ENCODE measurements at places on chromosomes 4 and X.

- DNase-seq, result no peak
Observed at GRCh38 chr4:112889619-112890527, 159.6 kb upstream of the ANK2 start.

DNA sequence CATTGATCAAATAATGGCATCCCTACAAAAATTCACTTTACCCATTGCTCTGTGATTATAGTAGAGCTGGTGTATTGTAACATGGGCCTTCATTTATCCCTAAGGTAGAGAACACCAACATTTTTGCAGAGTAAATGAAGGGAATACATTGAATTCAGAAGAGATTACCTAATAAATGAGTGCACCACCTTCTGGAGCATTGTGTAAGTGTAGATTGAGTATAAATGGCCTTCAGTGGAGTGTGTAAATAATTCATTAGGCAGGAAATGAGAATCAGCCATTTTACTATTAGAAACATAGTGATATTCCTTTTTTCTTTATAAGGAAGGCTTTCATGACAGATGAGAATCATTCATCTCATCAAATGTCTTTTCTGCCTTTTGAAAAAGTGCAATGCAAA lies 155.8 kb downstream of the FAM47B start:
- no peak for DNase-seq

DNA sequence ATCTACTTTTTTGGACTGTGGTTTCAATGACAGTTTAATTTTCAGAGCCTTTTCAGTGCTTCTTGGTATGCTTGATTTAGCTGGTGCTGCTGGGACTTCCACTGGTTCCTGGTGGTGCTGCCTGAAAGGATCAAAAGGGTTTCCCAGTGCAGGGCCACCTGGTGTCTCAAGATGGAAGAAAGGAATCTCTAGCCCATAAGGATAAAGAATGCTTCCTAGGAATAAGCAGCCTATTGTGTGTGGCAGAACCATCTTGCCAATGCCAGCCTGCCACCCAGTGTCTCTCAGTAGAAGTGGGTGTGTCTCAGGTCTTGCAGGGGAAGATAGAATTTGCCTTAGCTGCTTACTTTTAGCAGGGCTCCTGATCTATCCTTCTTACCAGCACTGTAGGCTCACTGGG lies 15.0 kb upstream of the RAI2 start:
- DNase-seq, result no peak

- no peak for DNase-seq
Observed at GRCh38 chr4:111806331-111806730, 338.9 kb upstream of the FAM241A start.

- no peak for DNase-seq
Observed at GRCh38 chrX:94178145-94178788, 504.3 kb downstream of the FAM133A start.

GRCh38 chr4:142818031-142818430 lies 28.1 kb downstream of the INPP4B start:
- DNase-seq, result no peak

GRCh38 chr4:53365121-53365485 lies 758 bp downstream of the SCFD2 start:
- no peak for DNase-seq

DNA sequence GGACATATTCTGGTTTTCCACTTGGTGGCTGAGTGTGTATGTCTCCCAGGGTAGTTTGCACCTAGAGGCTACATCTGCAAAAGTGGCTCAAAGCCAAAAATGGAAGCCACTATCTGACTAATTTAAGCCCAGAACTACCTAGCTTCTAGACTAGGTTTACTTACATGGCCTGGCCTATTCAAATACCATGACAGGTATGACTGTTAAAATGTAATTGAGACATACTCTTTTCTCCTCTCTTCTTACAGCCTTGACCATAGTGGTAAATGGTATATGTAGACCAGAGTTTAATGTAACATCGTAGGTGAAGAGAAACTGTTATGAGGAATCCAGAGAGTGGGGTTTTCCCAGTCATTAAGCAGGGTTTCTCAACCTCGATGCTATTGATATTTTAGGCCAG lies 2.6 kb upstream of the TRPC5 start:
- DNase-seq, result no peak

DNA sequence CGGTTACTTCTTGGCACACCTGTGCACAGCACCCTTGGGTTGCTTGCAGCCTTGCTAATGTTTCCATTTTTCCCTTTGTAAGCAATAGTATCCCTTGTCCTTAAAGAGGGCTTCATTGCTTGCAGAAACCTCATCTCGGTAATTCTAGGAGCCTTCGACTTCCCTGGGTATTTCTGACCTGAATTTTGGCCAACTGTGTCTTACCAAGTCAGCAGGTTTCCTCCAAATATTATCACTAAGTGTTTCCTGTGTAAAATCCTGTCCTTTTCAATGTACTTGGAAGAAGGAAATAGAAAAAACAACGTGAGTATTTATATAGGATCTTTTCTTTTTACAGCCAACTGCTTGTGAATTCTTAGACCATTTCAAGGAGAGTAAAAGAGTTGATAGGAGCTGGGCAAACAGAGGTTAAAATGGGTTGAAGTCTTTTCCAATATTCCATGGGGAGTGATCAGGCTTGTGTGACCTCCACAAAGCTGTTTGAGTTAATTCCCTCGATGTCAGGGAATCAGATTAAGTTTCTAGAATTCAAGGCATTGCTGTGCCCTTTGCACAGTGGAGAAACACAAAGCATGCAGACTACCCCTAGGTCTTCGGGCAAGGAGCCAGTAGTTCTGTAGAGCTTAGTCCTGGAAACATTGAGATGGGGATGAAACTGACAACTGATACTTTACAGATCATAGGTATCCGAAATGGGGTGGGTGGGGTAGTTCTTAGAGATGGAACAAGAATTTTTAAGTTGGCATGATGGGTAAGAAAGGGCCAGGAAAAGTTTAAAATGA lies 209.9 kb downstream of the CPE start:
- no peak for DNase-seq

- DNase-seq, result no peak
Observed at GRCh38 chr4:20995015-20995414, 294.8 kb downstream of the PACRGL start.

DNA sequence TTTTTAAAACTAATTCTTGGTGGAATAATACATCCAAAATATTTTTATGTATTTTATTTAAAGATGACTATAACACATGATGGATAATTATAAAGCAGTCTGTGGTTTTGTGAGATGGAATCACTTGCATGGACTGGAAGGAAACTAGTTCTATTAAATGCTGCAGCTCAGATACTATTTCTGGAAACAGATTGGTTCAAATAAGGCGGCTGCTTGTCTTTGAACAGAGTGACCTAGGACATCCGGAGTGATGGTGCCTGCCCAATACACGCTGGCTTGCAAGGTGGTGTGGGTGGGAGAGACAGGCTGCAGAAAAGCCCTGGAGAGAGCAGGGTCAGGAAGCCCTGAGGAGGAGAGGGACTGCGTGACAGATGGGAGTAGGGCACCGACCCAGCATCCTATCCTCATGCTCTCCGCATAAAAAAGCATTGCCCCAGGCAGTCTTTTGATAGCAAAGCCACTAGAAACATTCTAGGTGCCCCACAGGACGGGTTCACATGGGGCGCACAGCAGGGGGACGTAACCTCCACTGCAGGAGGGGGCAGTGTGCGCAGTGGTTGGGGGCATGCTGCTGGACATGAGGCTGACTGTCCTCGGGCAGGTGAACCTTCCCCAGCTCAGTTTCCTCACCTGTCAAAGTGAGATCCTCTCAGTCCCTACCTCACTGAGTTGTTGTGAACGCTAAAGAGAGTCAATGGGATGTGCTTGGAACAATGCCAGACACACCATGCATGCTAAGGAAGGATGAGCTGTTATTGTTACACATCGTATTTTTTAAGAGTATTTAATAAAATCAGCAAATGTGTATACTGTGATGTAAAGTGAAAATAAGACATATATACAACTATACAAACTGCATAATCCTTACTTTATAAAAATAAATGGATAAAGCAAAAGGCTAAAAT lies 71.3 kb downstream of the EVC2 start:
- no peak for DNase-seq

DNA sequence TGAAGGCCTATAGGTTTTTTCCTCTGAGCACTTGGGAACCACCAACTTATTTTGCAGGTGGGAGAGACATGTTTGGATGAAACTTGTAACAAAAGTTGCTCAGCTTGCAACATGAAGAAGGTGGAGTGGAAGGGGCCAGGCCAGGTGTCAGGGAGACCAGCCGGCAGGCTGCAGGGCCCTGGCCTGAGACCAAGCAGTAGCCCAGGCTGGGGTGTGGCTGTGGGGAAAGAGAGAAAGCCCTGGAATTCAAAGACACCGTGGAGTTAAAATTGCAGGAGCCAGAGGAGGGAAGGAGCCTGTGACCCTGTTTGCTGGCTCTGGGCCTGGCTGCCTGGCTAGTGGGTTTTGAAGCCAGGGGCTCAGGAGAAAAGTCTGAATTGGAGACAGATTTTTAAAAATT lies 43.4 kb downstream of the EFNB1 start:
- DNase-seq, result no peak

DNA sequence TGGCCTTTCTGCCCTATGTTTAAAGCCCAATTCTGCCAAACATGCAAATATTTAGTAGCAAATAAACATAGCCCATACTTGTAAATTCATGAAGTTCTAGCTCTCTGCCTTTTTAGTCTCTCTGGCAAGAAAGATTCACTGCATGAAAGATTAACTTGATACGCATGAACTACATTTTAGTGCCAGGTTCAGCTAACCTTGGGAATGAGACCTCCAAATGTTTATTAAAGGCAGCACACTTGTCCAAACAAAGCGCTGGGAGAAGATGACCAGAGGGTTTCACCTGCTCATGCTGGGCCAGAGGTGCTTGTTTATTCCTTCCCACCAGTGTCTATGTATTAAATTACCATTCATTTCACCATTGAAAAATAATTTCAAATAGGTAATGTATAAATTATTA lies 44.5 kb upstream of the IL1RAPL1 start:
- no peak for DNase-seq

GRCh38 chr4:156803056-156803455 lies 168.5 kb downstream of the PDGFC start:
- DNase-seq, result no peak

DNA sequence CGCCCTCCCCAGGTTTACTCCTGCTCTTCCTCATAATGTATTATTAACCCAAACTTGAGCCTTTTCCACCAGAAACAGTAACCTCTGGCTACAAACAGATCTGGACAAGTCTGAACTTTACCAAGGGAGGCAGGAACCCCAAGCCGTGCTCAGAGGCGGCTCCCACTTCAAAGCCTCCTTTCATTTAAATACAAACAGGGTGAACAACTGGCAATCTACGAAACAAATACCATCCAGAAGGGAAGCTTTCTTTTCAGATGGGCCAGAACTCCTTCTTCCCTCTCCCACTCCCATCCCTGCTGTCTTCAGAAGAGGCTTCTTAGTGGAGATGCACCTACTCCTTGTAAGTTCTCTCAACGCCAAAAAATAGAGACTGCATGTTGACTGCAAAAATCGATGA lies 2.1 kb upstream of the GPC4 start:
- DNase-seq, result no peak

- no peak for DNase-seq
Observed at GRCh38 chr4:95869961-95870500, 30.1 kb downstream of the PDHA2 start.

DNA sequence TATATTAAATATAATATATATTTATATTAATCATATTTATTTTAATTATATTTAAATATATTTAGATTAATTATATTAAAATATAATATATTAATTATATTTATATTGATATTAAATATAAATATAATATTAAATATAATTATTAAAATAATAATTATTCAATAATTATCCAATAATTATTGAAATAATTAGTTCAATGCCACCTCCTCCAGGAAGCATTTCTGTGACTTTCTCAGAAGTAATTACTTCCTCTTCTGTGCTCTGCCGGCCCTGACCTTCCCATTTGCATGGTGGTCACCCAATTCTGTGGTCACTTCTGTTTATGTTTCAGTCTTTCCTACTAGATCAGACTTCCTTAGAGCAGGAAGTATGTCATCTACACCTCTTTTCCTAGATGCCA lies 45.8 kb downstream of the EVC2 start:
- DNase-seq, result no peak

GRCh38 chr4:121788896-121789295 lies 12.2 kb upstream of the EXOSC9 start:
- DNase-seq, result no peak

DNA sequence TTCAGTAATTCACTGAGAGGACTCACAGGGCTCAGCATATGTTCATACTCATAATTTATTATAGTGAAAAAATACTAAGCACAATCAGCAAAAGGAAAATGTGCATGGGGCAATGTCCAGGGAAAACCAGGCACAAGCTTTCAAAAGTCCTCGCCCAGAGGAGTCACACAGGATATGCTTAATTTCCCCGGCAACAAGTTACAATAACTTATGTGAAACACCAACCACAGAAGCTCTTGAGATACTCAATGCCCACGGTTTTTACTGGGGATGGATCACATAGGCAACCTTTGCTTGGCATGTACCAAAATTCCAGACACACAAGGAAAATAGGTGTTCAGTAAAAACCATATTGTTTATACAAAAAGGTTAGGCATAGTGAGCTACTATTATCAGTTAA lies 38.5 kb upstream of the STPG2 start:
- DNase-seq, result no peak

GRCh38 chr4:151418385-151418784 lies 9.4 kb downstream of the FHIP1A start:
- no peak for DNase-seq
